PC-3 (cell line): ENCODE measurements at places on chromosomes 7 and 10. TPM values are rescaled to one million over a fixed set of nuclear protein-coding genes. Genes with fewer than 3 reads are reported as not detected.

- H3K36me3 ChIP-seq = no peaks in the 10 kb centered on the region
Observed at GRCh38 chr7:92909686-92910475, 73.5 kb upstream of the CDK6 start.

- H3K36me3 ChIP-seq = no peaks in the 10 kb centered on the region
- DNase-seq = peak; percentile 67
- peaks cover 7% of the 10 kb centered on the region; the same call in 1 of the 2 replicates for H3K4me1 ChIP-seq
- no peak overlapping the region for H3K4me3 ChIP-seq
Observed at GRCh38 chr10:84352251-84352842, 24.0 kb downstream of the CCSER2 start.

The BAIAP2L1 gene
- total RNA-seq = 18.9 and 30.5 TPM in 2 replicates

The TMEM72 gene
- total RNA-seq = not detected in 2 replicates

The CCDC3 gene
- total RNA-seq = not detected in 2 replicates

GRCh38 chr10:29730458-29730857, 95.7 kb upstream of the SVIL start:
- no peak for DNase-seq
- peaks cover 23% of the 10 kb centered on the region; the same call in 1 of the 2 replicates for H3K4me1 ChIP-seq
- H3K27me3 ChIP-seq = no peaks in the 10 kb centered on the region
- H3K36me3 ChIP-seq = peaks cover 5% of the 10 kb centered on the region; the same call in 1 of the 2 replicates

The EPHB4 gene
- 104 and 150 TPM in 2 replicates for total RNA-seq

- H3K4me3 ChIP-seq = no peak overlapping the region
- DNase-seq = no peak
- no peaks in the 10 kb centered on the region for H3K36me3 ChIP-seq
- H3K4me1 ChIP-seq = peaks cover 22% of the 10 kb centered on the region
Observed at GRCh38 chr10:52523696-52524095, 209.6 kb downstream of the DKK1 start.

GRCh38 chr7:46864716-46865115, 717.2 kb downstream of the TNS3 start:
- no peak overlapping the region for H3K4me3 ChIP-seq
- DNase-seq = no peak
- peaks cover 9% of the 10 kb centered on the region for H3K4me1 ChIP-seq
- H3K36me3 ChIP-seq = no peaks in the 10 kb centered on the region
- no peaks in the 10 kb centered on the region for H3K27me3 ChIP-seq

DNA sequence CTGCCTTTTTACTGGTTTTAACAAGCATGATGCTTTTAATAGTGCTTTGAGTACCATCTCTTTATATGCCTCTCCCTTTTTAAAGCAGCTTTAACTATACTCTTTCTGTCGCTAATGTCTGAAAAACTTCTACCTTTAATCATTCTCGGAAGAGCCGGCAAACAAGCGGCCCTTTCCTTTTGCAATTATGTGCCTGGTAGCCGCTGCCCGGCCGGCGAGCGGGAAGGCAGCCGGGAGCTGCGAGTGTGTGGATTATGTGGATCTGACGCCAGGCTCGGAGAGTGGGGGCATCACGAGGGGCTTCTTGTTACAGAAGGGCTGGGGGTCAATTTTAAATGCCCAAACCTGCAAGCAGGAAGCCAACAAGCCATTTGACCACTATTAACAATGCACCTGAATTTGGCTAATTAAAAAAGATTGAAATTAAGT, 120.9 kb downstream of the BUB3 start:
- H3K4me3 ChIP-seq = peak overlapping the region; percentile 67
- H3K27ac ChIP-seq = no peak overlapping the region
- H3K4me1 ChIP-seq = peaks cover 9% of the 10 kb centered on the region; the same call in 1 of the 2 replicates
- no peaks in the 10 kb centered on the region for H3K36me3 ChIP-seq
- no peak for DNase-seq
